Fibroblast of gingiva (primary cell): ENCODE measurements at places on chromosomes 2 and 18.

GRCh38 chr18:36352384-36352783, 54.9 kb downstream of the FHOD3 start:
- peak; percentile 76 for DNase-seq

GRCh38 chr2:71823526-71823925, 324.1 kb downstream of the CYP26B1 start:
- DNase-seq = no peak

DNA sequence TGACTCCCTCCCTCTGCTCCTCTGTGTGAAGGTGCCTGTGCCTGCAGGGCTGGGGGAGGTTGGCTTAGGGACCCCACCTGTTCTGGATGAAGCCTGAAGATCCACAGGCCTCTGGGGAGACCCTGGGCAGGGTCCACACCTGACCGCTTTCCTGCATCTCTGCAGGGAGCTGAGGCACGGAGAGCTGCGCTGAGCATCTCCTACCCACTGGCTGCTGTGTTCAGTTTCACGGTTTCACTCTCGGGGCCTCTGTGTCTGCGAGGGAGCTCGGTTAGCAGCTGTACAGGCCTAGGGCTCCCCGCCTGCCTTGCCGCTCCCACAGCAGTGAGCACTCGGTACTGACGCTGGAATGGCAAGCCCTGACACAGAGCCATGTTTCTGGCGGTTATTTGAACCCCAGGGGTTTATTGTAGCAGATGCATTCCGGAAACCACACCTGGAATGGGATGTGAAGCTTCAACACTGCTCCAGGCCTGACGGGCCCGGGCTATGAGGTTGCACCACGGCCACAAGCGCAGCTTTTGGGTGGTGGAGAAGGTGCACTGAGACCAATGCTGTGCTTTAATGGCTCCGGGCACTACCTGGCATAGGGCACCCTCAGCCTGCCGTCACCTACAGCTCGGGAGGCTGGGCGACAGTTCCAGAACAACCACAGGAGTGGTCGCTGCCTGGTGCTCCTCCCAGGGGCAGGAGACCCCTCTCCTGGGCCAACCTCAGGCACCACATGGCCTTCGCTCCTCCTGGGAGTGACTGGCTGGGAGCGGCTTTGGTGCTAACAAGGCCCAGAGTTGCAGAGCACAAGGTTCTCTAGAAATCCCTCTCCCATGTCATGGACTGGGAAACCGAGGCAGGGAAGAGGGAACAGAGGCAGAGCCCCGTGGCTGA, 257.9 kb downstream of the NDUFA10 start:
- no peak for DNase-seq

DNA sequence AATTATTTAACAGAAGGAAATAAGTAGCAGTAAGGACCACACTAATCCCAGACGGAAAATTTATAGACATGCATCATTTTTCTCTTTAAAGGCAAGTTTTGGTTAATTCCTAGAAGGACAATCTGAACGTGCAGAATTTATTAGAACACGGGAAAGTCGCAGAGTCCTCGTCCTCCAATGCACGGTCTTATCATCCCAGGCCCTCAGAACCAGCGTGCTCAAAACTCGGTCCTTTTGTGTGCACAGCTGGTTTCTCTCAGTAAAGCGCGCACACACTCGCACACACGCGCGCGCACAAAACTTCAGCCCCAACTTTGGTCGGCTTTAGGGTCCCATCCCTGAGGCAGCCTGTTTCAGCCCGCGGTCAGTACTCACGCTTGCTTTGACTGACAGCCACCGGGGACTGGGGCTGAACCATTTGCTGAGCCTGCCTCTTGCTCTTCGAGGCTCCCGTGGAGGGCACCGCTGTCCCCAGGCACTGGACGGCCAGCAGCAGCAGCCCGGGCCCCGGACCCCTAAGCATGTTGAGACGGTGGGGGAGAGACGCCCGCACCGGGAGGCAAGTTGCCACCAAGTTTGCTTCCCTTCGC, 493 bp downstream of the FN1 start:
- no peak for DNase-seq

GRCh38 chr2:20745924-20746555, 76.9 kb downstream of the LDAH start:
- no peak for DNase-seq

DNA sequence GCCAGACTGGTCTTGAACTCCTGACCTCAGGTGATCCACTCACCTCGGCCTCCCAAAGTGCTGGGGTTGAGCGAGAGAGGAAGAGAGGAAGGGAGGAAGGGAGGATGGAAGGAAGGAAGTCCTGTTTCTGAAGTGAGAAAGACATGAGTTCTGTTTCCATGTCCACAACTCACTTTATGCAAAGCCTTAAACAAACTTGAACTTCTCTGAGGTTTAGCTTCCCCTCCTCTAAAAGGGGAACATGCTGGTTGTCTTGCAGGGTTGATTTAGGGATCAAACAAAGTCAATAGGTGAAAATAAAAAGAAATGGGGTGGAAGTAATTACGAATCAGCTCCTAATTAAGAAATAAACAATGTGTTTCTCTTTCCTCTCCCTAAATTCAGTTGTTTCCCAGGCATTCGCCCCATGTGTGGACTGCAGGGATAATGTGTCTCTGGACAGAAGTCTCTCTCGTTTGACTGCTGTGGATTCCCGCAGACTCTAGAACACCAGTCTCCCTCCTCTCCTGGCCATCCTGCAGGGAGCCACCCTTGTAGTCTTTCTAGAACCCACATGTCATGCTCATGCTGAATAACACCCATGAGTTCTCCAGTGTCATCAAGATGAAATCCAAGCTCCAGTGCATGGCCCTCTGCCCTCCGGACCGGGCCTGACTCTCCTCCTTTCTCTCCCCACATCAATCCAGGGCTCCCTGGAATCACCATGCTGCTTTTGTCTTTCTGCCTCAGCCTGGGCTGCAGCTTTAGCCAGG, 229.3 kb upstream of the TRIB2 start:
- no peak for DNase-seq

DNA sequence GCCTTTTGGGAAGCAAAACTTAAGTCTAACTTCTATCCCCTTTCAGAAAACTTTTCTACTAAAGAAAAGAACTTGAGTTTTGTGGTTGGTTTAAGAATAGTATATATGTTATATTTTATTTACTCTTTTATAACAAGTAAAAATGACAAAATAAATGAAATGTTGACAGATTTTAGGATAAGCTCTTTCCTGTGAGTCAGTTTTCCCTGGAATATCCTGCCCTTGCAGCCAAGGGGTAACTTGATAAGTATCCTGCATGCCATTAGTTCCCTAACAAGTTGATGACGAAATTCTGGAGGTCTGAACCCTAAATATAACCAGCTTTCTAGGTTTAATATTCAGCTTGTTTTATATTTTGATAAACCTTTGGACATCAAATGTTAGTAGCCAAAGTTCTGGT, 7.3 kb upstream of the HTR2B start:
- peak; percentile 71 for DNase-seq

DNA sequence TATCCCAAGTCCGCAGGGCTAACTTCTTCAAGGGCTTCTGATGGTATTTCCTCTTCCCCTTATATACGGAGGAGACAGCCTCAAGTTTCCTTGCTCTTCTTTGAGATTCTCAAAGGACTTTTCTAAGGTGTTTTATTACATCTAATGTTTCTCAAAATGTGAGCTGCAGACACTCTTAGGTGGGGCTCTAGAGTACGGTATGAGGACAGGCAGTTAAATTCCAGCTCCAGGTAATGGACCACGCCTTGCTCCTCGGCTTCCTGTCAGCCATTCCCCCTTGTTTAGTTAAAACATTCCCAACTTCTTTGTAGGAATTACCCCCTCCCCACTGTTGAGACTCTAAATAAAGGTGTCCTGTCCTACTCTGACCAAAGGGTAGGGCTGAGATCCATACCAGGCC, 131.9 kb downstream of the IRS1 start:
- no peak for DNase-seq

GRCh38 chr2:232698556-232699091, 1.5 kb downstream of the GIGYF2 start:
- DNase-seq = peak; percentile 20
